ENCODE measurements at places on chromosomes 12 and 14. TPM values are rescaled to one million over a fixed set of nuclear protein-coding genes. Genes with fewer than 3 reads are reported as not detected.

DNA sequence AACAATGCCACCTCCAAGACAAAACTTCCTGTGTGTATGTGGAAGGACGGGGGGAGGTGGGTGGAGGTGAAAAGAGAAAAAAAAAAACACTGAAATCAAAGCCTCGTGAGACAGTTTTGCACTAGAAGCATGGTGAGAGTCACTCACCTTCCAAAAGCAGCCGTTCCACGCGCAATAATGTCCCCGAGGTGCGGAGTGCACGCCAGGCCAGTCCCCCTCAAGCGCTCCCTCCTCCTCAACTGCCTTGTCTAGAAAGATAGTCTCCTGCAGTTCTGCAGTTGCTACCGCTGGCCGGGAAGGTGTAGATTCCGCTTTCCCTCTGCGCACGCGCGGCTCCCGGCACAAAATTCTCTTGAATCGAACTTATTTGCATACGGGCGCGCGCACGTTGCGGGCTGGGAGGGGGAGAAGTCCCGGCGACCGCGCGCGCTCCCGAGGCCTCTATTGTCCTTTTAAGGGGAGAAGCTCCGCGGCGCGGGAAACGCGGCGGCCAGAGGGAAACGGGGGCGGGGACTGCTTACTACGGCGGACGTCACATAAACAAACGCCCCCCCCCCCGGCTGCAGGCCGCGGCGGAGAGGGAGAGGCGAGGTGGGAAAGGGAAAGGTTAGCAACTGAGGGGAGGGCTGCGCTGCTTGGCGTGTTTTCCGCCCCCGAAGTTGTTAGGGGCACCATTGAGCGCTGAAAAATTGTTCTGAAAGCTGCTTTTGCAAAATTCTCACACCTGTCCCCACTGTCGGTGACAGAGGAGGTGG, at the start of gene SINHCAF:
Gene SINHCAF, minus strand, starts transcription at position 274 of the 755 bp plus-strand sequence. CDS start 27,946 bp downstream, outside the sequence.
- DNase-seq, result peak; percentile 99
- H3K4me1 ChIP-seq, result peaks cover 16% of the 10 kb centered on the region
- peak within 1 kb of the TSS; percentile 96 for H3K4me3 ChIP-seq
- H3K27me3 ChIP-seq, result no peaks in the 10 kb centered on the region
- peak within 1 kb of the TSS; percentile 93 for H3K27ac ChIP-seq

DNA sequence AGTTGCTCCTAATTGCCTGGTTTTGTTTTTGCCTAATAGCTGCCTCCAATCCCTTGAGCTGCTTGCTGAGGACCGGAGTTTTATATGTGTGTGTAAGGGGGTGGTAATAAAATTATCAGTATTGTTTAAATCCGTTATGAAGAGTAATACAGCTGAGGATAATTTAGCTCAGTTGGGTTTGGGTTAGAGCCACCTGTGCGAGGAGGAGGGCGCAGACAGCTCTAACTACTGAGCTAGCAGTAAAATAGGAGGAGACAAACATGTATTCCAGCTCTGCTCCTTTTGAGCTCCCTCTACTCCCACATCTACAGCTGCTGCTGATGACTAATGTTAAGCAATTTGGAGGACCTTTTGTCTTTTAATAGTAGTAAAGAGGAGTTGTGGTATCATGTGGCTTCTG, 61.5 kb downstream of the SPATS2 start:
- no peaks in the 10 kb centered on the region for H3K36me3 ChIP-seq
- DNase-seq, result no peak
- no peaks in the 10 kb centered on the region for H3K27me3 ChIP-seq
- H3K4me1 ChIP-seq, result peaks cover 6% of the 10 kb centered on the region
- peak overlapping the region; percentile 90 for H3K27ac ChIP-seq
- peak overlapping the region; percentile 73 for H3K4me3 ChIP-seq

The CHGA gene
- polyA plus RNA-seq, result not detected

DNA sequence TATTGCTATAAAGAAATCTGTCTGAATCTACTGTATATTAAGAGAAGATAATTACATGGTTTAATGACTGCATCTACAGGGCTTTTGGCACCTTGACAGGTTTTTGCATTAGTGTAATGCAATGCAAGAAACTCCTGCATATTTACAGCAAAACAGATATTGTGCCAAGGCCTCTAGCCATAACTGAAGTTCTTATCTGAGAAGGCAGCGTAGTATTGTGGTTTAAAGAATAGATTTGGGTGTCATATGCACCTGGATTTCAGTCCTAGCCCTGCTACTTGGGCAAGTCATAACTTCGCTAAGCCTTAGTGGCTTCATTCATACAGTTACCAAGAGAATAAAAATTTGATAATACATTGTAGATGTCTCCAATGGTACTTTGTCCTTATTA, 350.1 kb downstream of the CCDC91 start:
- DNase-seq, result no peak
- H3K27me3 ChIP-seq, result no peaks in the 10 kb centered on the region
- peaks cover 21% of the 10 kb centered on the region for H3K4me1 ChIP-seq
- peaks cover 13% of the 10 kb centered on the region for H3K36me3 ChIP-seq
- no peak overlapping the region for H3K4me3 ChIP-seq

The IL31 gene
- not detected for polyA plus RNA-seq

- peaks cover 11% of the 10 kb centered on the region for H3K4me1 ChIP-seq
- no peaks in the 10 kb centered on the region for H3K36me3 ChIP-seq
- H3K4me3 ChIP-seq, result peak overlapping the region; percentile 15
- peak; percentile 11 for DNase-seq
Observed at GRCh38 chr14:29858299-29858698, 69.3 kb downstream of the PRKD1 start.

DNA sequence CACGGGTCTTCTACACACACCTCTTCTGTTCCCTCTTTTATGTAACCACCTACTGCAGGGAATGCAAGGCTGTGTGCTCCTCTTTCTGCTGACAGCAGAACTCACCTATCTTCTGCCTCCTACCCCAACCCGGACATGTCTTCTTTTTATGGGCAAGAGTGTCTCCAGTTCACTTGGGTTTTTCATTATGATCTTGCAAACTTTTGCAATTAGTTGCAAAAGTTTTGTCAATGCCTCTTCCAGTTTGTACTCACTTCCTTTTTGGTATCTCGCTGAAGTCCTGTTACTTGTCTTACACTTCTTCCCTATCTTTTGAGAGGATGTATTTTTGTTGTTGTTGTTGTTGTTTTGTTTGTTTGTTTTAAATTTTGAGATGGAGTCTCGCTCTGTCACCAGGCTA, 50.6 kb downstream of the DRAM1 start:
- H3K27me3 ChIP-seq, result no peaks in the 10 kb centered on the region
- no peak overlapping the region for H3K27ac ChIP-seq
- no peak for DNase-seq
- H3K4me3 ChIP-seq, result no peak overlapping the region

DNA sequence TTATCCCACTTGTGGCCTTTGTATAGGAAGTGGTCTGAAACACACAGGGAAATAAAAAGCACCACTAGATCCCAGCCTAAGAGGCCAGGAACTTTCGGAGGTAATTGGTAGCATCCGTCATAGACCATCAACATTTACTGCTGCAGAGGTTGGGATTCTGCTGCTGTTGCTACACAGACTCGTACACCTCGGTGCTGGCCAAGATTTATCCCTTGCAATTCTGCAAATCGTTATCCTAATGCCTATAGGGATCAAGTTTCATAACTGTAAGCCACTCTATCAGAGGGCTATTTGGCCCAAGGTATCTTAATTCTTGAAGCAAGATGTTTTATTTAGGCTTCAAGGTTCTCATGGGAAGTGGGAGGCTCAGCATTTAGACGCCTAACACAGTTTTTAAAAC, 913.6 kb downstream of the GALC start:
- H3K4me3 ChIP-seq, result no peak overlapping the region
- DNase-seq, result no peak
- no peaks in the 10 kb centered on the region for H3K36me3 ChIP-seq

The IFNG gene
- polyA plus RNA-seq, result not detected

GRCh38 chr12:14961466-14962152, at the start of gene ARHGDIB:
ARHGDIB (minus strand) TSS chr12:14961601; CDS start chr12:14950712, 10,889 bp downstream.
- H3K36me3 ChIP-seq, result peaks cover 13% of the 10 kb centered on the region
- no peaks in the 10 kb centered on the region for H3K27me3 ChIP-seq
- H3K4me3 ChIP-seq, result peak within 1 kb of the TSS; percentile 93

DNA sequence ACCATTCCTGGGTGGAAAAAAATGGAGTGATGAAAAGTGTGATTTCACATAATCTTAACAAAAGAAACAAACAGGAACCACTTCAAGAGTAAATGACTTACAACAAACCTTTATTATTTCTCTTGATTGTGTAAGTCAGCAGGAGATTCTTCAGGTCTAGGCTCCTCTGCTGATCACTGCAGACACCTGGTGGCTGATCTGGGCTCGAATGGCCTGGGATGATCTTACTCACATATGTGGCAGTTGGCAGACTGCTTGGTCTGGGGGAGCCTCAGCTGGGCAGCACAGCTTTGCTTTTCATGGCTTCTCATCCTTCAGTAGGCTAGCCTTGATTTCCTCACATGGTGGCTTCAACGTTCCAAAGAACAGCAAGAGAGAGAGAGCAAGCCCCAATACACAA, 215.4 kb upstream of the PRICKLE1 start:
- H3K4me1 ChIP-seq, result no peaks in the 10 kb centered on the region
- H3K36me3 ChIP-seq, result no peaks in the 10 kb centered on the region
- H3K4me3 ChIP-seq, result no peak overlapping the region
- no peak overlapping the region for H3K27ac ChIP-seq
- no peak for DNase-seq
- H3K27me3 ChIP-seq, result no peaks in the 10 kb centered on the region

GRCh38 chr14:85934123-85934885, 404.4 kb downstream of the FLRT2 start:
- DNase-seq, result peak; percentile 63
- H3K27me3 ChIP-seq, result no peaks in the 10 kb centered on the region
- H3K36me3 ChIP-seq, result peaks cover 7% of the 10 kb centered on the region
- H3K27ac ChIP-seq, result peak overlapping the region; percentile 86
- H3K4me3 ChIP-seq, result peak overlapping the region; percentile 94

- no peaks in the 10 kb centered on the region for H3K27me3 ChIP-seq
- peak overlapping the region; percentile 42 for H3K4me3 ChIP-seq
- H3K27ac ChIP-seq, result peak overlapping the region; percentile 87
- peaks cover 46% of the 10 kb centered on the region for H3K4me1 ChIP-seq
- peak; percentile 59 for DNase-seq
- no peaks in the 10 kb centered on the region for H3K36me3 ChIP-seq
Observed at GRCh38 chr12:24798335-24798734, 150.6 kb downstream of the BCAT1 start.

GRCh38 chr12:110345963-110346362, 57.5 kb downstream of the ANAPC7 start:
- H3K27me3 ChIP-seq, result no peaks in the 10 kb centered on the region
- peaks cover 12% of the 10 kb centered on the region for H3K4me1 ChIP-seq
- no peak overlapping the region for H3K4me3 ChIP-seq
- DNase-seq, result no peak
- H3K27ac ChIP-seq, result no peak overlapping the region

The KRT71 gene
- polyA plus RNA-seq, result not detected

The TTC7B gene
- 1.2 TPM for polyA plus RNA-seq

DNA sequence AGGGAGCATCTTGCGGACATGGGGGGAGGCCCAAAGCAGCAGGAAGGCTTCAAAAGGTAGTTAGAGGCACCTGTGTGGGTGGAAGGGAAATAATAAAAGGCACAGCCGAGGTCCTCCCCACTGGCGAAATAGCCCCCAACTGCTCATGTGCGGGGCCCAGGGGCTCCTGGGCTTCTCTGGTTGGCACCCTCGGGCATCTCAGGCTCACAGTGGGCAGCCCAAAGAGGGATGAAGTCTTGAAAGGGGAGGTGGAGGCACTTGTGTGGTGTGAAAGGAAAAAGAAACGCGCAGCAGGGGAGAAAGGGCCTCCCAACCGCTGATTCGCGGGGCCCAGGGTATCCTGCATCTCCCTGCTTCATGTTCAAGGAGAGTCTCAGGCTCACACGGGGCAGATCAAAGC, 579.4 kb downstream of the ALG10 start:
- no peak overlapping the region for H3K27ac ChIP-seq
- H3K4me3 ChIP-seq, result no peak overlapping the region
- DNase-seq, result no peak
- no peaks in the 10 kb centered on the region for H3K27me3 ChIP-seq

The TEX52 gene
- polyA plus RNA-seq, result not detected

GRCh38 chr14:92756446-92756845, 8.0 kb upstream of the LGMN start:
- no peaks in the 10 kb centered on the region for H3K27me3 ChIP-seq
- no peaks in the 10 kb centered on the region for H3K36me3 ChIP-seq
- no peak for DNase-seq
- H3K4me1 ChIP-seq, result peaks cover 31% of the 10 kb centered on the region
- no peak overlapping the region for H3K4me3 ChIP-seq

GRCh38 chr14:25049093-25049567, 817 bp downstream of the STXBP6 start:
- H3K36me3 ChIP-seq, result peaks cover 5% of the 10 kb centered on the region
- H3K27ac ChIP-seq, result no peak overlapping the region
- no peak for DNase-seq
- peaks cover 14% of the 10 kb centered on the region for H3K4me1 ChIP-seq

GRCh38 chr14:53888535-53889386, 67.9 kb downstream of the BMP4 start:
- H3K4me1 ChIP-seq, result no peaks in the 10 kb centered on the region
- H3K36me3 ChIP-seq, result no peaks in the 10 kb centered on the region
- no peaks in the 10 kb centered on the region for H3K27me3 ChIP-seq
- H3K4me3 ChIP-seq, result no peak overlapping the region
- DNase-seq, result no peak

- H3K4me1 ChIP-seq, result peaks cover 33% of the 10 kb centered on the region
- H3K36me3 ChIP-seq, result no peaks in the 10 kb centered on the region
- H3K27me3 ChIP-seq, result no peaks in the 10 kb centered on the region
- peak overlapping the region; percentile 93 for H3K4me3 ChIP-seq
Observed at GRCh38 chr14:49691031-49691430, 1.9 kb upstream of the KLHDC1 start.

- H3K4me1 ChIP-seq, result peaks cover 6% of the 10 kb centered on the region
- peaks cover 5% of the 10 kb centered on the region for H3K27me3 ChIP-seq
- H3K4me3 ChIP-seq, result no peak overlapping the region
- no peaks in the 10 kb centered on the region for H3K36me3 ChIP-seq
Observed at GRCh38 chr12:93290391-93290790, 87.3 kb upstream of the NUDT4 start.

- no peak for DNase-seq
- H3K27ac ChIP-seq, result no peak overlapping the region
- H3K4me1 ChIP-seq, result peaks cover 13% of the 10 kb centered on the region
- H3K4me3 ChIP-seq, result no peak overlapping the region
- H3K36me3 ChIP-seq, result peaks cover 6% of the 10 kb centered on the region
- no peaks in the 10 kb centered on the region for H3K27me3 ChIP-seq
Observed at GRCh38 chr12:89782807-89783206, 74.2 kb upstream of the ATP2B1 start.

Measured in naive B cell (primary cell).